Stimulated activated CD4-positive, alpha-beta T cell treated with anti-CD3 and anti-CD28 coated beads, Interleukin-2, amount 100 ng/mL, for 24 hours (primary cell): ENCODE measurements at places on chromosomes 6 and 20.

DNA sequence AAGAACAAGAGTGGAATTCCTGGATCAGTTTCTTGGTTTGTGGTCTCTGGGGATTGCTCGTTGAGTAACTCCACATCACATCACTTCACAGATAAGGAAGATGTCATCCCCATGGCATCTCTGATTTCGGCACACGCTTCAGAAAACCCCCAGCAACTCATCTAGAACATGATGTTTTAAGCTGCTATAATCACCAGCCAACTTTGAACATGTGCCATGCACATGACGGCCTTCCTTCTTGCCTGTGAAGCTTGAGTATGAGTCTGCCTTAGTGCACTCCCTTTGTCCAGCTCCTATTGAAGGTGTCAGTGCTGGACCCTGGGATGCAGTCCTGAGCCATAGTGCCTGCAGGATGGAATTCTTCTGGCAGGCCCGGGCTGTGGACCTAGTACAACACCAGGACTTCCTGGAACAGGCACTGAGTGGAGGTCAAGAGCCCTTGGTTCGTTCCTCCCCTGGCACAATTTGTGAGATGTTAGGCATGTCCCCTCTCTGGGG lies 231.5 kb upstream of the SUPT3H start:
- DNase-seq, result no peak

DNA sequence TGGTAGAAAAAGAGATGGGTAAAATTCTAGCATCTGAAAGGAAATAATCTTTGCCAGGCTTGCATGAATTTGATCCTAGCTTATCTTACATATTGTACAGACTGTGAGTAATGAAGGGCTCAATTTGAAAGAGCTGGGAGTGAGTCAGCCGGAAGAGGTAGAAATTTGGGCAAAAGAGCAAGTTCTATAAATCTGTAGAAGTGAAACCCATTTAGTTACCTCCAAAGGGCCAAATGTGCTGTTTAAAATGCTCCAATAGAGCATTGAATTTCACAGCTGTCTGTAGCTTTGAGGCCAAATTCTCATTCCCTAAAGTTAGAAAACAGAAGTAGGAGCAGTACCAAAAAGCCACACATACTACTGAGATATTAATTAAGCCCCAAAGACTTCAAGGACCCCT lies 466.1 kb downstream of the BTBD3 start:
- DNase-seq, result no peak

- no peak for DNase-seq
These were observed 10.7 kb upstream of the SERPINB9 start for GRCh38 chr6:2913621-2914317.

GRCh38 chr20:51481341-51481914 lies 61.1 kb downstream of the NFATC2 start:
- DNase-seq, result peak; percentile 59

GRCh38 chr6:53811746-53812145 lies 16.9 kb downstream of the LRRC1 start:
- no peak for DNase-seq

GRCh38 chr6:147903321-147903720 lies 394.8 kb downstream of the SAMD5 start:
- no peak for DNase-seq

- no peak for DNase-seq
These were observed 35.3 kb downstream of the ELOVL2 start for GRCh38 chr6:11008821-11009220.

- no peak for DNase-seq
These were observed 202.6 kb downstream of the TRDN start for GRCh38 chr6:123434186-123434585.

DNA sequence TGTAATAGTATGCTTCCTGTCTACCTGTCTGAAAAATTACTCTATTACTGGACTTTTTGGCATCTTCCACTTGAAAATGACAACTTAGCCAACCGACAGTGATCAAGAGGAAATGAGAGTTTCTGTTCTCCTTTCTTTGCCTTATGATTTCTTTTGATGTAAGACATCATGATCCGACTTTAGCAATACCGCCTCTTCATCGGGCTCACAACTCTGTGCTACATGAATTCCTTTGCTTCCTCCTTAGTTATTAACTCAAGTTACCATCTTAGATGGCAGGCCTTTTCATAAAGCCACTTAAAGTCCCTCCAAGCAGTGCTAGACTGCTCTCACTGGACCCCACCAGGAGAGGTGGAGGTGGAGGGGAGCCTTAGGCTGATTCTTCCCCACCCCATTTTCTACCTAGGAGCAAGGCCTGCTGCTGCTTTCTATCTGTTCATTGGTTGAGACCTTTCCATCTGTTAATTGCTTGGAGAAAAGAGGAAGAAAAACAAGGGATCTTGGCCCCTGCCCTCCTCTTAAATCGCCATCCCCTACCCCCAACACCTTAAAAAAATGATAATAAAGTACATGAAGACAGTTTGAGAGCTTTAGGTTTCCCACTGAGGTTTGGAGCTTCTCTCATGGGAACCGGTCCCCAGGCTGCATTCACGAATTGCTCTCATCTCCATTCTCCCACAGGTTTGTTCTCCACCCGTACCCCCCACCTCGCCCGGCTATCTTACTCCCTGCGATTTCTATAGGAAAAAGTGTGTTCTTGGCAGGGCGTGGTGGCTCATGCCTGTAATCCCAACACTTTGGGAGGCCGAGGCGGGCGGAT lies 21.6 kb upstream of the MCM3 start:
- no peak for DNase-seq

GRCh38 chr20:38894091-38894847 lies 31.9 kb upstream of the FAM83D start:
- DNase-seq, result no peak

GRCh38 chr6:105873799-105874198 lies 212.3 kb upstream of the PRDM1 start:
- no peak for DNase-seq

DNA sequence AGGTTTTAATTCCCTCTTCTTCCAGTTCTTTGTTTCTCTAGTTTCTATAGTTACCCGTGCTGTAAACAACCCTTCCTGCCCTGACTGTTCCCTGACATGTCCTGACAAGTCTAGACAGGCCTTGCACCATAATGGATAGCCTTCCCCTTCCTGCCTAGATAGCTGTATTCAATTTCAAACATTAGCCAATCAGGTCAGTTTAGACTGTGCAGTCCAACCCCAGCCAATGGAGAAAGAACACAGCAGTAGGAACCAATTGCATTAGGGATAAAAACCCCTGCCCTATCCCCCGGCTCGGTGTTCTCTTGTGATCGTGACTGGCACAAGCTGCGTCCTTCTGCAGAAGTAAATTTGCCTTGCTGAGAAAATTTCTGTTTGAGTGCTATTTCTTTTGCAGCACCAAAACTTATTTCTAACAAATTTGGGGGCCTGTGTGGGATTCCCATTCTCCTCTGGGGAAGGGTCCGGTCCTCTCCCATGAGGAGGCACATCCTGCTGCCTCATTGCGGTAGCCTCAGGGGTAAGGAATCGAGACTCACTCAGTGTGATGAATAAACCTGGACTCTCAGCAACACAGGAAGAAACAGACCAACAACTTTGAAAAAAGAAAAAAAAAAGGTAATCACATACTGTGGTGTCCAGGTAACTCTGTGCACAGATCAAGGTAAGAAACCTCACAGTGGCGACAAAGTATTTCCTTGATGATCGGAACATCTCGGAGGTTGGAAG lies 248.7 kb upstream of the ECI2 start:
- no peak for DNase-seq

- no peak for DNase-seq
These were observed 729 bp upstream of the ZHX3 start for GRCh38 chr20:41318271-41318649.

GRCh38 chr6:142702501-142703460 lies 242.2 kb downstream of the HIVEP2 start:
- DNase-seq, result no peak

GRCh38 chr6:79010422-79010821 lies 67.6 kb downstream of the PHIP start:
- no peak for DNase-seq

GRCh38 chr6:165861226-165861625 lies 198.2 kb upstream of the PDE10A start:
- DNase-seq, result no peak

DNA sequence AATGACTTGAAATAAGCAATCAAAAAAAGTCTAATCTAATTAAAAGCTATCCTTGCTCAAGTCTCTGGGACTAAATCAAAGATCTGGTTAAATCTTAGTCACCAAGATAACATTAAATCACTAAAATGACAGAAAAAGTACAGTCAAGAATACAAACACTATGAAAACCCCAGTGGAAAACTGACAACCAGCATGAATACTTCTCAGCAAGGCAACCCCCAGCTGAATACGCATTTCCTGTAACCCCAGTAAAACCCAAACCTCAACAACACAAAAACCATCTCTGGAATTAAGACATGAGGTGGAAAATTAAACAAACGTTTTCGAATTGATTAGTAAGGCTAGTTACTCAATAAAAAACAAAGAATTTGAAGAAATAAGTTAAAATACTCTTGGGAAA lies 23.7 kb upstream of the ZC3H12D start:
- DNase-seq, result peak; percentile 52

DNA sequence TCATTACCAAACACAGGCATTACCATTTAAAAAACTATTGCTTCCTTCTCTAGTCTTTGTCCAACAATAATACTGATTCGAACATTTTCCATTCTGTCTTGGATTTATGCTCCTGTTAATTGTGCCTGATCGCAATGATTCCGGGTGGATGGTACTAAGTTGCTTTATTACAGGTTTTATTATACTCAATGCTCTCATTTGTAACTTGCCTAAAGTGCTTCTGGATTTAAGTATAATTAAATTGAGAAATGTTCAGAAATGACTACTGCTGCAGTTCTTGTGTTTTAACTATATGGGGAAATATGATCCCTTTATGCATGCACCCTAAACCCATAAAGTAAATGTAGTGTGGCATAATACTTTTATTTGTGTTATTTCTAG lies 7.2 kb downstream of the TFAP2A start:
- DNase-seq, result no peak

DNA sequence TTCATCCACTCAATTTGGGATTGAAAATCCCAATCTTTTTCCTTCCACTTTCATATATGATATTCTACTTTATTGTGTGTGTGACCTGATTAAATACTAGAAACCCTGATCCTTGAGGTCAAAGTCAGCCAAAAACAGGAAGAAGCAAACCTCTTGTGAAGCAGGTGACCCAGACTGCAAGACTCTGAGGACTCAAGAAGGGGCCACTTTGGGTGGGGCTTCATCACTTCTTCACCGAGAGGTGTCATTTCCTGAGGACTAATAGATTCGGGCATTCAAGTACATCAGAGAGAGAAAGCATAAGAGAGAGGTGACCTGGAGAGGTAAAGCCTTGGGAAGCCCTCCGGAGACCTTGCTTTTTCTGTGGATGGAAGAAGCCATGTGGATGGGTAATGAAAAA lies 129.0 kb downstream of the CFAP61 start:
- DNase-seq, result no peak

- no peak for DNase-seq
These were observed 187.6 kb downstream of the SOX4 start for GRCh38 chr6:21781128-21781527.

DNA sequence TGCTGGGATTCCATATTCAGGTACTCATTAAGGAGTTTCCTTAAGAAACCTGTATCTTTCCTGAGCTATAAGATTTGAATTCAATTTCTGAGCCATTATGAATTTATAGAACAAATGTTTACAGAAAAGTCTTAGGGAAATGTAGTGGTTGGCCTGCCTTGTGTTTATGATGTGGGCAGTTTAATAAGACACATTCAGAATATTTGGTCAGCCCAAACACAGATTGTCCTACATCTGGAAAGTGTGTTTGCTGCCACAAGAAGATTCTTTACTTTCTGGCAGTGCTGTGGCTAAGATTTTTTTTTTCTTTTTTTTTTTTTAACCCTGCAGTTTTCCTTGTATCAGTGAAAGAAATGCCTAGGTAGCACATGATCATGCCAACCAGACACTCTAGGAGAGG lies 15.2 kb downstream of the TBX18 start:
- no peak for DNase-seq

- no peak for DNase-seq
These were observed 112.8 kb upstream of the PRND start for GRCh38 chr20:4608861-4609260.

DNA sequence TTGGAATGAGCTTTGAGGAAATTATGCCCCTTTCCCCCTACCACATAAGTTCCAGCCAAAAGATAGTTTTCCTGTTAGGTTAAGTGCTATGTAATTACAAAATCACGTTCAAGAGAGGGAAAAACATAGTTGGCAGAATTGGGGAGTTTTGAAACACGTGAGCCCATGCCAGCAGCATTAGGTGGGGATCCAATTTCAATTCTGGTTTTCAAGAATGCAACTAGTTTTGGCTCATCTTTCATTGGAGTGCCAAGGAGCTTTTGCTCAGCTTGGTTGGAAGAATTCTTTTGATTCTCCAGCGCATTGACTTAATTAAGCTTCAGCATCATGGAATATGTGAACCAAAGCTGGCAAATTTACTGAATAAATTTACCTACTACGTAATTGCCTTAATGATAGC lies 95.9 kb downstream of the SAMD5 start:
- no peak for DNase-seq

GRCh38 chr6:130167655-130168054 lies 55.1 kb downstream of the SAMD3 start:
- no peak for DNase-seq
